ENCODE measurements at places on chromosomes 1 and 21.

- DNase-seq, result no peak
These were observed 29.1 kb downstream of the TMCO4 start for GRCh38 chr1:19770436-19771190.

DNA sequence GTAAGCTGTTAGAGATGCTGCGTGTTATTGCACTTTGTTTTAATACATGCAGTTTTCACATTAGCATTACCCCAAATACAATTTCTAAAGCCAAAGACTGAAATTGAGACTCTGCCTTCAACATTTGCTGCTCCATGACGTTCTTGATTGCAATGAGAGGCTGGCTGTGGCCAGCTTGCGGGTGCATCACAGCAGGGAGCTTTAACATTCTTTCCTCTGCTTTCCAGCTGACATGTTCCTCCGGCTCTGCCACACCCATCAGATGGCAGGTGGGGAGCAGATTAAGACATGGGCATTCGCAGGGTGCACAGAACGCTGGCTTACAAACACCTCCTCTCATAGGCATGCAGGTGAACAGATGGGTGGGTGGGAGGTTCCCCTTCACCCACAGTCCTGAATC lies 314.1 kb downstream of the DISC1 start:
- DNase-seq, result no peak

- DNase-seq, result no peak
These were observed 241.2 kb downstream of the RGS7 start for GRCh38 chr1:241115784-241116183.

- DNase-seq, result no peak
These were observed 105.5 kb downstream of the LRIG2 start for GRCh38 chr1:113178522-113178921.

GRCh38 chr1:52546852-52547251 lies 6.0 kb downstream of the TUT4 start:
- DNase-seq, result no peak

- no peak for DNase-seq
These were observed 14.1 kb upstream of the DPT start for GRCh38 chr1:168742994-168743650.

DNA sequence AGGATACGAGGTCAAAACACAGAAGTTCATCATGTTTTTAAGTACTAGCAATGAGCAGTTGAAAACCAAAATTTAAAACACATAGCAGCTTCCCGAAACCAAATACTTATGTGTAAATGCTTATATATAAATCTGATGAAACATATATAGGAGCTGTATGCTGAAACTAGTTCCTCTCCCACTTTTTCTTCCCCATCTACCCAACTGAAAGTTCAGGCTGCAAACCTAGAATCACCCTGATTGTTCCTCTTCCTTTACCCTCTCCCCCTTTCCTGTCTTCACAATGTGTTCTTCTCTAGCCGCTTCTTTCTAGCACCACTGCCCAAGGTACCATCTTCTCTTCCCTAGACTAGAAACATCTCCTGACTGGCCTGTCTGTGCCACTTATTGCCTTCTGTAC lies 90.6 kb downstream of the ST3GAL3 start:
- DNase-seq, result no peak

GRCh38 chr1:159162516-159163265 lies 8.7 kb upstream of the CADM3 start:
- DNase-seq, result no peak

GRCh38 chr1:209250861-209251636 lies 332.5 kb upstream of the CAMK1G start:
- DNase-seq, result no peak

DNA sequence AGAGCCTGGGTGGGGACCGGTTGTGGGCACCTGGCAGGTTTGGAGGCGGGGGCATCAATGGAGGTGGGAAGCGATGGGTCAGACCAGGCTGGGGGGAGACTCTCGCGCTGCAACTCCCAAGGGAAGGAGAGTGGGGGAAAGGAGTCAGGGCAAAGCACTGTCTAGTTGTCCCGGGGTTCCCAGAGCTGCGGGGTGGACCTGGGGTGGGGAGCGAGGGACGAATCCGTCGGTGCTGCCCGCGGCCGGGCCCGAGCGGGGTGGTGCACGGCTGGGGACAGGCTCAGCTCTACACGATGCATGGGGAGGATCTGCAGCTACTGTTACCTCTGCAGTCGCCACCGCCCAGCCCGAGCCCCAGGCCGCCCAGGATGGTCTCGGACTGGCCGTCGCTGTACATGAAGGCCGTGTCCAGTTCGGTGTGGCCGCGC lies 427 bp downstream of the AKR7A2 start:
- no peak for DNase-seq

GRCh38 chr1:152348447-152348846 lies 11.4 kb downstream of the FLG2 start:
- no peak for DNase-seq

- no peak for DNase-seq
These were observed 202.2 kb upstream of the KIAA0040 start for GRCh38 chr1:175394739-175395138.

DNA sequence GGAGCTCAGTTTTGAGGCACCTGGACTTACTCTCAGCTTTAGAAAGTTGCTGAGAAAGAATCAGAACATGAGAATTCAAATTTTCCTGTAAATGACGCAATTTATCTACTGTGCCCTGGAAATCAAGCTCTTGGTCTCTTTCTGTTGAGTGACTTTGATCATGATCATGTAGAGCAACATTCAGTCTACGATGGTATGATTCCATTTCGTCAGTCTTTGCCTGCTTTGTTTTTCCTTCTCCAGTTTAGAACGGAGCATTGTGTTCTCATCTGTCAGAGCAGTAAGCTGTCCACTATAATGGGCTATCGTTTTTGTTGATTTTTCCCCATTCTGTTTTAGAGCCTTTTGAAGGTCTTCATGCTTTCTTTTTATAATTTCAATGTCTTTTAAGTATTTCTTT lies 20.7 kb downstream of the SFT2D2 start:
- no peak for DNase-seq

DNA sequence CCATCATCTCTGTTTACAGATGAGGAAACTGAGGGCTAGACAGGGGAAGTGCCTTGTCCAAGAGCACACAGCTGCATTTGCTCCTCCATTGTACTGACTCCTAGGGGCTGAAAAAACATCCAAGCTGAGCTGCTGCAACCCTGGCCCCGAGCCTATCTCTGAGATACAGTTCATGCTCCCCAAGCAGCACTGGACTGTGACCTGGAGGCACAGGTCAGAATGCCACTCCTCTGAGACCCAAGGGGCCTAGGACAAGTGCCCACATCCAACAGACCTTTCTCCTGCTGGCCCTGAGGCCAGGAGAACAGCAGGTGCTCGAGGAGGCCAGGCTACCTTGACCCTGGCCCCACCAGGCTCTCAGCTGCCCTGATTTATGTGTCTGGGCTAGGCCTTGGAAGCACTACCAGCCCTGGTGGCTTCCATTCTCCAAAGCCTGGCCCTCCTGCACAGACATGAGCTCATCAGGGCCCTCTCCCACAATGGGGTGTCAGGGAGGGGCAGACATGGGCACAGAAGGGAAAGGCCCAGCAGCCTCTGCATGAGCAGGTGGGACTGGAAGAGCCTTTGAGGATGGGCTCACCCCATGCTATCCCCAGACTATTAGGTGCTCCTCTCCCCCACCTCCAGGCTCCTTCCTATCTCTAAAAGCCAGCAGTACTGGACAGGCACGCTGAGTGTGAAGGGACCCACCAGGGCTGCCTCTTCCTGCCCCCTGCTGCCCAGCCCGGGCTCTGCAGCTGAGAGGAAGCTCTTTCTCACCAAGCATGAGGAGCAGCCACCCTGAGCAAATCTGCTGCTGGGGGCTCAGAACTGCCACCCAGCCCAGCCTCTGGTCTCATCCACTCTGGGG lies 18.8 kb downstream of the ADGRB2 start:
- DNase-seq, result peak; percentile 47

GRCh38 chr1:114003431-114003830 lies 24.2 kb downstream of the OLFML3 start:
- no peak for DNase-seq

GRCh38 chr1:87840767-87841166 lies 512.1 kb downstream of the LMO4 start:
- no peak for DNase-seq

DNA sequence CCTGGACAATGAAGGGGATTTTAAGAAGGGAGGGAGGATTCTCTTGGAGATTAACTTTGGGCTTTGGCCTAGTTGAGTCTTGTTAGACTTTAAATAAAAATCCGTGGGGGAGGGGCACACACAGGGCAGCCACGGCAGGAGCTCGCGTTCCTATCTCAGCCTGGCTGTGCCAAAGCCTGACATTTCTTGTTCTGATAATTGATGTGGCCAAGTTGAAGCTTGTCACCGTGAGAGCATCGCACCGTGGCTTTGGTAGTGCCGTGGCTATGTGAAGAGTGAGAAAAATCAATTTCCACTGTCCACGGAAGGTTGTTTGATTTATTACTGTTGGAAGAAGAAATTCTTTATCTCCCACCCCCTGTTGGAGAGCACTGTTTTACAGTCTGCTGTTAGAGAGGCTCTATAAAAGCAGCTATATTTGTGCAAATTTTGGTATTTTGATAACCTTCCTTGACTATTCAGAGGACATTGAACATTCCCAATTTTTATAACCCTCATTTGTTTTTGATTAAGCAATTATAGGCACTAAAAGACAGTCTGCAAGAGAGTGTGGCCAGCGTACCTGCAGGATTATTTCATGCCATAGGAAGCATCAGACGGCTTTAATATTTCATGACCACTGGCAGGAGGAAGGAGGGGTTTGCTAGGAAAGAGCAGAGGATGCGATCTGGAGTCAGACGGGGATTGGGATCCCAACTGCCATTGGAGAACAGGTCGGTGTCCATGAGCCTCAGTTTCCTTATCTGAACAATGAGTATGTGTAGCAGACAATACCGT lies 160.7 kb downstream of the KAZN start:
- DNase-seq, result no peak

GRCh38 chr1:220841293-220841692 lies 38.0 kb upstream of the HLX start:
- no peak for DNase-seq

GRCh38 chr1:48581270-48581669 lies 109.3 kb upstream of the SPATA6 start:
- no peak for DNase-seq

GRCh38 chr1:218345673-218346390 lies 696 bp downstream of the TGFB2 start:
- DNase-seq, result peak; percentile 6

DNA sequence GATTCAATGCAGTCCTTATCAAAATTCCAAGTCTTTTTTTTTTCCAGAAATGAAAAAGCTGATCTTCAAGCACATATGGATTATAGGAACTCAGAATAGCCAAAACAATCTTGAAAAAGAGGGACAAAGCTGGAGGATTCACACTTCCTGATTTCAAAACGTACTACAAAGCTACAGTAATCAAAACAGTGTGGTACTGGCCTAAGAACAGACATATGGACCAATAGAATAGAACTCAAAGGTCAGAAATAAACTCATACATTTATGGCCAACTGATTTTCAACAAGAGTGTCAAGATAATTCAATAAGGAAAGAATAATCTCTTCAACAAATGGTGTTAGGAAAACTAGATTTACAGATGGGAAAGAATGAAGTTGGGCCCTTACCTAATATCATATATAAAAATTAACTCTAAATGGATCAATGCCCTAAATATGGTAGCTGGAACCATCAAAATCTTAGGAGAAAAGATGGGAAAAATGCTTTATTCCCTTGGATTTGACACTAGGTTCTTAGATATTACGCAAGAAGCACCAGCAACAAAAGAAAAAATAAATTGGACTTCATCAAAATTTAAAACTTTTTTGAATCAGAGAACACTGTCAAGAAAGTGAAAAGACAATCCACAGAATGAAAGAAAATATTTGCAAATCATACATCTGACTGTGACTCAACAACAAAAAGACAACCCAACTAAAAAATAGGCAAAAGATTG lies 4.0 kb upstream of the KRTAP10-12 start:
- DNase-seq, result no peak

DNA sequence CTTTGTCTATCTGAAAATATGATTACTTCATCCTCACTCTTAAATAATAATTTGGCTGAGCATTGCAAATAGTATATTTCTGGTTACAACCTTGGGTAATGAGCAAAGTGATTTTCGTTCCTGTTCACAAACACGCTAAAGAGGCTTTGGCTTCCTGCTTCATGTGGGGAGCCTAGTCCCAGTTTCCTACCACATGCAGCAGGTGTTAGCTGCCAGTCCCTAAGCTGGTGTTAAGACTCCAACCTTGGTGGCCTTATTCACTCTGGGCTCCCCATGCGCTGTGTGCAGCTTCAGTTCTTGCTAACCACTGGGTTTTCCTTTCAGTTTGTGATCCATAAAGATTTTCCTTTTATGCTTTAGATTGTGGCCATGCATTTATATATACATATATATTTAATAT lies 56.7 kb upstream of the BARHL2 start:
- no peak for DNase-seq

GRCh38 chr21:41196993-41197392 lies 29.0 kb downstream of the BACE2 start:
- no peak for DNase-seq

- no peak for DNase-seq
These were observed 38.2 kb downstream of the TP73 start for GRCh38 chr1:3690282-3691065.

- no peak for DNase-seq
These were observed 558.2 kb upstream of the USP24 start for GRCh38 chr1:55773211-55773940.

GRCh38 chr1:113758631-113759332 lies 504 bp downstream of the PHTF1 start:
- peak; percentile 48 for DNase-seq

DNA sequence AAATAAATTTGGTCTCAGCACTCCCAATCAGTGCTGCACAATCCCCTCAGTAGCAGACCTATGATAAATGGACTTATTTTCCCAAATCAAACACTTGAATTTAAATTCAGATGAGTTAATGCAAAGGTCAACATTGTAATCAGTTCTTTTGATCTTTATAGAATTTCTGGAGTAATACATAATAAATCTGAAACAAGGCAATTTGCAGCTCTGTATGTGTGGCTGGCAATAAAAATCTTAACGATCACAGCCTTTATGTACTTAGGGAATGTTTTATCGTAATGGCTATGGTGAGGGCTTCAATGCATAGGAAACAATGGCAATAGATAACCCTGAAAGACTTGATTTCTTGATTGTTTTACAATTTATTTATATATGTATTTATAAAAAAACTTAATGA lies 91.4 kb downstream of the GPATCH2 start:
- DNase-seq, result no peak

GRCh38 chr1:9494936-9495758 lies 44.1 kb upstream of the SLC25A33 start:
- peak; percentile 51 for DNase-seq

DNA sequence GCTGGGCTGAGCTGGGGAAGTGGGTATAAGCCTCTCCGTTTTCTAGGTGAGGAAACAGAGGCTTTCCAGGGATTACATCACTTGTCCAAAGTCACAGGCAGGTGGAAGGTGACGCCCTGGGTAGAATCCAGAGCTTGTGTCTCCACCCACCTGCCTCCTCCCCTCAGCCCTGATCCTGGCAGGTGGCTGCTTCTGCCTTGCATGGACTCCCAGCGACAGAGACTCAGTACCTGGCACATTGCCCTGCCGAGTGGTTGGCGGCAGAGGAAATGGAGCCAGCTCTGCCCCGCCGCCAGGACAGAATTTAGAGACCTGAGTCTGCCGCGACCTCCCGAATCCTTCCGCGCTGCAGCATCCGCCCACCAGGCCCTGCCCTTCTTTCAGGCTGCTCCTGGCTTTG lies 2.1 kb downstream of the PLA2G2E start:
- no peak for DNase-seq

GRCh38 chr1:22553991-22554522 lies 9.2 kb upstream of the EPHA8 start:
- no peak for DNase-seq
